ENCODE measurements at places on chromosomes 4 and X. TPM values are rescaled to one million over a fixed set of nuclear protein-coding genes. Genes with fewer than 3 reads are reported as not detected.

SSX4 gene
- not detected for total RNA-seq

USP17L15 gene
- total RNA-seq = not detected

SLITRK2 gene
- total RNA-seq = not detected

CSAG3 gene
- total RNA-seq = not detected

GAGE1 gene
- not detected for total RNA-seq

MAGIX gene
- total RNA-seq = 0.59 TPM

NAT8L gene
- 0.07 TPM for total RNA-seq

NPNT gene
- total RNA-seq = 0.11 TPM

STPG2 gene
- 0.14 TPM for total RNA-seq

DCX gene
- not detected for total RNA-seq

PLAC8 gene
- total RNA-seq = 0.33 TPM

SHROOM2 gene
- total RNA-seq = 5.1 TPM

CLOCK gene
- total RNA-seq = 29.3 TPM

OTUD6A gene
- total RNA-seq = not detected

MAGEE1 gene
- total RNA-seq = 0.56 TPM

DCAF12L2 gene
- total RNA-seq = not detected

PCDH11X gene
- total RNA-seq = not detected

MAOA gene
- total RNA-seq = 120 TPM

DOK7 gene
- total RNA-seq = 0.20 TPM

ZNF630 gene
- 2.3 TPM for total RNA-seq

GLRA2 gene
- total RNA-seq = not detected

IL2 gene
- not detected for total RNA-seq

IBSP gene
- not detected for total RNA-seq

RHOXF2 gene
- total RNA-seq = not detected

ADH1A gene
- not detected for total RNA-seq

NEUROG2 gene
- not detected for total RNA-seq

TSPAN7 gene
- total RNA-seq = 13.5 TPM

ADAMTS3 gene
- total RNA-seq = 5.2 TPM

ARHGAP4 gene
- 26.5 TPM for total RNA-seq

PDHA1 gene
- total RNA-seq = 169 TPM

NSUN7 gene
- 0.21 TPM for total RNA-seq

IL9R gene
- total RNA-seq = 0.07 TPM

MAN2B2 gene
- total RNA-seq = 15.3 TPM

GJB1 gene
- not detected for total RNA-seq

KIT gene
- total RNA-seq = 41.7 TPM

WDR44 gene
- 11.4 TPM for total RNA-seq

VCX2 gene
- not detected for total RNA-seq

CTAG2 gene
- not detected for total RNA-seq

MAD2L1 gene
- total RNA-seq = 53.8 TPM

NEK1 gene
- total RNA-seq = 6.8 TPM

ABLIM2 gene
- 1.1 TPM for total RNA-seq

TMEM35A gene
- total RNA-seq = 3.1 TPM

GLUD2 gene
- 3.7 TPM for total RNA-seq

RIPPLY1 gene
- not detected for total RNA-seq

CT83 gene
- total RNA-seq = not detected

NFXL1 gene
- total RNA-seq = 5.7 TPM

VSIG1 gene
- total RNA-seq = 0.71 TPM

HERC5 gene
- total RNA-seq = 1.7 TPM
